ENCODE measurements at places on chromosomes 5 and 9.

GRCh38 chr5:17312358-17312757 lies 94.9 kb downstream of the BASP1 start:
- no peak for DNase-seq

GRCh38 chr9:33249087-33249658 lies 9.2 kb downstream of the SPINK4 start:
- no peak for DNase-seq

DNA sequence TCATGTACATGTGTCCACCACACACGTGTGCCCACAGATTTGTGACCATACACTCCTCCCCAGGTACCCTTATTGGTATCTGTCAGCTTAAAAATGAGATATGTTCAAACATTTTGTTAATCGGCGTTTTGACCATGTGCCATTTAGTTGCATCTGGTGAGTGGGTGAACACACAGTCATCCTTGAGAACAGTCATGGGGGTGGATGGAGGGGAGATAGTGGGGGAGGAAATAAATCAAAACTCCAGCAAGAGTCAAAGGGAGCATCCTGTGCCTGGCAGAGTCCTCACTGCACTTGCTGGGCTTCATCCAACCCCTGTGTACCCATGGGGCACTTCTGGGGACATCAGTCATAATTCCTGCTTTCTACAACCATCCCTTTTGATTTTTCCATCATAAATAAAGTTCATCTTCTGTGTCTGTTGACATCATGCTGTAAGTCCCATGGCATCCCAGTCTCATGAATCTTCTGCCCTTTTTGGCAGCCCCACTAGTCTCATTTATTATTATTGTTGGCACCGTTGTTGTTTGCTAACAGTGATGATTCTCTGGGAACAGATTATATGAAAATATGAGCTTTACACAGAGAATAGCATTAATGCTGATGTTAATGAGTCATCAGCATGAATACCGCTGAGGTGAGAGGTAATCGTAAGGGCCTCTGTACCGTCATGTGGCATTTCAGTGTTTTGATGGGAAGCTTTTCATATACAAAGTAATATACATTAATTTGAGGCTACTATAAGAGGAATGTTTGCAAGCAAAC lies 24.4 kb upstream of the CLK4 start:
- no peak for DNase-seq

DNA sequence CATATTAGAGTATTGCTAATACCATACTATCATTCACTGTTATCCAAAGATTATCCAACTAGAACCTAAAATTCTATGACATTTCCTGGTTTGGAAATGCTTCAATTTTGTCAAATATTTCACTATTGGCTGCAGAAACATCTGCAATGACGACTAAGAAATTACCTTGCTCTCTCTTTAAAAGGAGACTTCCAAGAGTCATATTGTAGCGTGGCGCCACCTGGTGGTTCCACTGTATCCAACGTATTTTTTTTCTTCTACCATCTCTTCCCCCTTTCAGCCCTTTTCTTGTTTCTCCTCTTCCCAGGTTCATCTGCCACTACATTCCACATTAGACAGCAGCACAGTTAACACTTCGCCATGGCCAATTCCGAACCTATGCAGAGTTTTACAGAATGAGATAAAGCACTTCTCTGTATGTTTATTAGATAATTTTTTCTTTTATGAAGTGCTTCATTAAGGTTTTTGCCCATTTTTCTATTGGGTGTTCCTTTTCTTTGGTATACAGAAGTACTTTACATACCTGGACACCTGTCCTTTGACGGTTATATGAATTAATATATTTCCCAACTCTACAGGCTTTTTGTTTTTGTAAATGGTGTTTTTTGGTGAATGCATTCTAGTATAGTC lies 153.5 kb downstream of the CDC42SE2 start:
- peak; percentile 80 for DNase-seq

GRCh38 chr9:98370976-98371315 lies 115.5 kb upstream of the TBC1D2 start:
- DNase-seq, result no peak

DNA sequence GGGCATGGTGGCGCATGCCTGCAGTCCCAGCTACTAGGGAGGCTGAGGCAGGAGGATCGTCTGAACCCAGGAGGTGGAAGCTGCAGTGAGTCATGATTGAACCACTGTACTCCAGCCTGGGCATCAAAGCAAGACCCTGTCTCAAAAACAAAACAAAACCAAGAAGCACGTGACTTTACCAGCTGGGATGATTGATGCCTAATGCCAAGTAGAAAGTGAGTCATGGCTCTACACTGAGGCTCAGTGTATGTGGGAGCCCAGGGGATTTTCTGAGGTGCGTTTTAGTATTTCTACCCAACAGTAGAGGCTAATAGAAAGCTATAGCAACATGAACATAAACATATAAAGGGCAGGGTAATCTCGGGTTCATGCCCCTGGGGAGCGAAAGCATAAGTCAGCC lies 13.9 kb upstream of the BRD3OS start:
- DNase-seq, result no peak

GRCh38 chr9:21461377-21461776 lies 20.7 kb downstream of the IFNE start:
- no peak for DNase-seq

DNA sequence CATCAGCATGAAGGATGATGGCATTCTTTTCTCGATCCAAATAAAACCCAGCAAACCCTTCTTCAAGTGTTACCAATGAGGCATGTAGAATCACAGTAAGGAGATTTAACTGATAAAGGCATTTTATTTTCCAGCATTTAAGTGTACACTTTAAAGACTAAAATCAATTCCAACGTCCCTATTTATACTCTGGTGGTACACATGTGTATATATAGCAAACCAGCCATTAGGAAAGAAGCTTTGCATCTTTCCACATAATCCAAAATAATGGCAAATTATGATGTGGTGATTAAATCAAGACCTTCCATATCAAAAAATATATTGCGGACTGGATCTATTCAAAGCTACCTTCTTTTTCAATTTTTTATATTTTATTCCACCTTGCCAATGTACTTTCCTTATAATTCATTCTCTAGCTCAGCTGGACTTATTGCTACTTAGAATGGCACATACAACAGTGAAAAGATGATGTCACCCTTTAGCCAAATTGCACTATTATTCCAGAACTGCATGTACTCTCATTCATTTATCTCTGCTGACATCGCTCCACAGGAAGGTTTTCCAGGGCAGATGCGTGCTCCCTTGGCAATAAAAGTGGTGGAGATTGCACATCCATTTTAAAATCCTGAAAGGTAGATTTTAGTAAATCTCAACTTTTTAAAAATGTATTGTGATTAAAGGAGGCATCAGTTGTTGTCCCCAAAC lies 63.3 kb upstream of the SLC30A5 start:
- DNase-seq, result no peak

DNA sequence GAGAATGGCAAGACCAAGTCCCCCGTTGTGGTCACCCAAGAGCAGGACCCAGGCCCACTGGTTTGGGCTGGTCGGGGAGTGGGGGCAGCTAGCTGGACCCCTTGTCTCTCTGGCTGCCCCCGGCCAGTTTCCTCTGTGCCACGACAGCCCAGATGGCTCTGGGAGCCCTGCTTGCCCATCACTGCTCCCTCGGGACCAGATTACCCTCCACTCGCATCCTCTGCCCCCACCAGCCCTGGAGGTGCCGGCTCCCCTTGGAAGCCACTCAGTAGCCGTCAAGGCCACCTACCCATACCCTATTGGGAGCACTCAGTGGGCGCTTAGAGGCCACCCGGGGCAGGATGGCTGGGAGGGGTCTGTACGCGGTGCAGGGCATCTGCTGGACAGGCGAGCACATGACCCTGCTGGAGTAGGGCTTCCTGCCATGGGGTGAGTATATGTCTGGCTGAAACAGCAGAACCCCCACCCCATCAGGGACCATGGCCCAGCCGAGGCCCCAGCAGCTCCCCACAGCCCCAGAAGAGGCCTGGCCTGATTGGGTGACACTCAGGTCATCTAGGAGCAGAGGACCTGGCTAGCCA lies 70.0 kb downstream of the ZNF354C start:
- DNase-seq, result no peak

GRCh38 chr5:41843456-41844370 lies 26.5 kb downstream of the OXCT1 start:
- peak; percentile 62 for DNase-seq

DNA sequence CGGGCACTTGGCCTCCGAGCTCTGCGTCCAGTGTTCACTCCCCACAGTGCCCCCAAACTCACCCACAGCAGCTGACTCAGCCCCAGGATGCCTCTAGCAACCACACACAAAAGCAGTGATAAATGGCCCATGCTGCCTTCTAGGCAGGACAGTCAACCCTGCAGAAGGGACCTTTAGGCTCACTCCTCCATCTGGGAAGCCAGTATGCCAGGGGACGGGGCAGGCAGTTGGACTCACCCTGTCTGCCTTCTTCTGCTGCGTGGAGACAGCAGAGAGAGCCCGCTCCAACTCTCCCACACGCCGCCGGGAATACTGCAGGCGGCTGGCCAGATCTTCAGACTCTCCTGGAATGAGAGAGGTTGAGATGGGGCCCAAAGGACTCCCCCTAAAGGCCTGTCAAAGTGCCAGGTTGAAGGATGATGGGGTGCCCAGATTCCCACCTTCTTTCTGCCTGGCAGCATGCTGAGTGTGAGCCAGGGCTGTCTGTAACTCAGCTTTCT lies 10.4 kb downstream of the GOLGA2 start:
- DNase-seq, result no peak
